ENCODE measurements at places on chromosomes 4 and X.

DNA sequence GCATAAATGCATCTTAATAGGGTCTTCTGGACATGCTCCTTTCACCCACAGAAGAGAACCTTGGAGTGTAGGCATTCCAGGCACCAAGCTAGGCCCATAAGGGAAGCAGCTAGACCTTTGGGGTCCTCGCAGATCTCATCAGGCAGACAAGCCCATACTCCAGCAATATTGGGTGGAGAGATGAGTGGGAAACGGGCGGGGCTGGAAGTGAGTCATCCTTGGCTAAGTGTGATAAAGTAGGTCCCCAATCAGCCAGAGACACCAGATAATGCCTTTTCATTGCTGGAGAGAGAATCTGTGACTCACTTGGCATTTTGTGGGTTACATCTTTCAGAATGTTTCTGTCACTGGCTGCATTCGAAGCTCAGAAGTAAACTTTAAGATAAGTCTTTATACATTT is 133.3 kb upstream of the MBNL3 start:
- no peak for ATAC-seq

DNA sequence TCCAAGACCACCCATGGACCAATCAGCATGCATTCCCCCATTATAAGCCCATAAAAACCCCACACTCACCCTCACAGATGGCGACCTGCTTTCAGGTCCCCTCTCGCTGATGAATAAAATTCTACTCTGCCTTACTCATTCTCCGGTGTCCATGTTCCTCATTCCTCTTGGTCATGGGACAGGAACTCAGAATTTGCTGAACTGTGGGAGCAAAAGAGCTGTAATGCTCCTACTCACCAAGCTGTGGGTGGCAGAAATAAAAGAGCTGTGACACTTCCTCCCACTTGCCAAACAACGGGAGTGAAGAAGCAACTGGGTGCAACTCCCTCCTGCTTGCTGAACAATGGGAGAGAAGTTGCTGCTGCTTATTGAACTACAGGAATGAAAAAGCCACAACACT is 168.5 kb upstream of the PCDH18 start:
- ATAC-seq = no peak

DNA sequence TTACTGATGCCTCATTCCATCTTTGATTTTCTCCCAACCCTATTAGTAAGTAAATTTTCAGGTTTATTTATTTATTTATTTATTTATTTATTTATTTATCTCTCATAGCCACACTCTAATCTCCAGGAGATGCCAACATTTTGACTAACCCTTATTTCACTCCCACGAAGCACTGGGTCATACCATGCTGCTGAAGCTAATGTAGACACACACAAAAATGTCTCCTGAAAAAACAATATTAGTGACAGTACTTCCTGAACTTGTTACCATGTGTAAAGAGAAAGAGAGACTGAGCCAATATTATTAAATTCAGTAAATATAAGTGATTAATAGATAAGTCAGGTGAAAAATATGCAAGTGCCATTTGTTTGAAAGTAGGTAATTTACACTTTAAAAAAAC is 402.7 kb downstream of the C4orf33 start:
- no peak for ATAC-seq

DNA sequence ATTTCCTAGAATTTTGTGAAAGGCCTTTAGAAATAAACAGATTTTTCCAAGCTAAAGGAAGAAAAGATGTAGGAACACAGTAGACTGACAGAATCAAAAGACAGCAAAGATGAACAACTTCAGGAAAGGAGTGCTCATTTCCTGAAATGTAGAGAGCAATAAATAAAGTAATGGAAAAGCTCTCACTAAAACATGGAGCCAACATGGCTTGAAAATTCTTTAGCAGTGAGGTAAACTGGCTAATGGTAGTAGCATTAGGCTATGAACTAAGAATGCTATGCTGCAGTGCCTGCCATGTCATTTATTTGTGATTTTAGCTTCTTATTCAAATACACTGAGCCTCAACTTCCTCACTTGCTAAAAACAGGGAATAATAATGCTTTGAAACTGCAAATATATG is 108.7 kb downstream of the IQCM start:
- no peak for ATAC-seq

- ATAC-seq = no peak
These were observed 36.4 kb downstream of the EDA2R start for GRCh38 chrX:66602381-66602938.
